Dermis blood vessel endothelial cell (primary cell): ENCODE measurements at places on chromosomes 3 and 15. TPM values are rescaled to one million over a fixed set of nuclear protein-coding genes. Genes with fewer than 3 reads are reported as not detected.

GRCh38 chr15:45113380-45113990 is 487 bp downstream of the DUOX2 start:
- DNase-seq, result no peak

- no peak for DNase-seq
These were observed 336.6 kb upstream of the SLCO3A1 start for GRCh38 chr15:91516866-91517265.

Gene ZNF80
- total RNA-seq, result not detected in 2 replicates

- peak; percentile 58 for DNase-seq
These were observed 31.9 kb upstream of the ZNF280D start for GRCh38 chr15:56765251-56765650.

GRCh38 chr3:189953551-189953950 is 167.1 kb downstream of the P3H2 start:
- DNase-seq, result no peak

GRCh38 chr3:52443791-52444687 is 864 bp downstream of the SEMA3G start:
- no peak for DNase-seq

- no peak for DNase-seq
These were observed 6.2 kb downstream of the SLC41A3 start for GRCh38 chr3:126077754-126078153.

DNA sequence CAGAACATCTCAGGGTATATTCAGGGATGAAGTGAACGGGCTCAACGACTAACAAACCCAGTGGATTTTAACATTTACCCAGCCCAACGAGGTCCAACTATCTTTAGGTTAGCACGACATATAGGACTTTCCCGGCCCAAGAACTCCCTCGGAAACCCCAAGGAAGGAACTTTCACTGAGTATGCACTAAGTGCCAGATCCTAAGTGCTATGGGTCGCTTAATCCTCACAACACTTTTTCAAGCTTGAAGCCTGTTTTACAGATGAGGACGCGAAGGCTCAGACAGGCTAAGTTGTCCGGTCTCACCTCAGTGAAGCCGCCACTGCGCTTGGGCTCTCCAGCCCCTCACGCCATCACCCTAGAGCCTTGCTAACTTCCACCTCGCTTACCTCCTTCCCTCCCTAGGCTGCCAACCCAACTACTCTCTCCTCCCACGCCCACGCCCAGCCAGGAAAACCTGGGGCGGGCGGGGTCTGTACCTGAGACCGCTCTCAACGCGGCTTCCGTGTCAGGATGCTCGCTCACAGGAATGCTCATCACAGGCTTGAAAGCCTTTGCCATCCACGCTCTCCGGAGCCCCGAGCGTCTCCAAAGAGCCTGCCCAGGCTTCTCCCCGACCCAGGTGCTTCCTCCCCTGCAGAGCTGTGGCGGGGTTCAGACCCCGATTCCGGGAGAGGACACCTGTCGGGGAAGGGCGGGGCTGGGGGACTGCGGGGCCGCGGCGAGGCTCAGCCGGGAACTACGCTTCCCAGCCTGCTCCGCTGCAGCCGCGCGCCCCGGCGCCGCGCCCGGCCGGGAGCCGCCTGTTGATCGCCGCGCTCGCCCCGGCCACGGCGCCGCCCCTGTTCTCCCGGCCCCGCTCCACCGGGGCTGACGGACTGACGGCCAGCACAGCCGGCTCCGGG is at the start of gene TMOD2:
Gene TMOD2, plus strand, starts transcription at position 806 of the 905 bp plus-strand sequence. CDS start 14,845 bp downstream, outside the sequence.
- DNase-seq, result peak; percentile 49

Gene SLC22A14
- 0.17 TPM in 1 of 2 replicates, not detected in the other for total RNA-seq

DNA sequence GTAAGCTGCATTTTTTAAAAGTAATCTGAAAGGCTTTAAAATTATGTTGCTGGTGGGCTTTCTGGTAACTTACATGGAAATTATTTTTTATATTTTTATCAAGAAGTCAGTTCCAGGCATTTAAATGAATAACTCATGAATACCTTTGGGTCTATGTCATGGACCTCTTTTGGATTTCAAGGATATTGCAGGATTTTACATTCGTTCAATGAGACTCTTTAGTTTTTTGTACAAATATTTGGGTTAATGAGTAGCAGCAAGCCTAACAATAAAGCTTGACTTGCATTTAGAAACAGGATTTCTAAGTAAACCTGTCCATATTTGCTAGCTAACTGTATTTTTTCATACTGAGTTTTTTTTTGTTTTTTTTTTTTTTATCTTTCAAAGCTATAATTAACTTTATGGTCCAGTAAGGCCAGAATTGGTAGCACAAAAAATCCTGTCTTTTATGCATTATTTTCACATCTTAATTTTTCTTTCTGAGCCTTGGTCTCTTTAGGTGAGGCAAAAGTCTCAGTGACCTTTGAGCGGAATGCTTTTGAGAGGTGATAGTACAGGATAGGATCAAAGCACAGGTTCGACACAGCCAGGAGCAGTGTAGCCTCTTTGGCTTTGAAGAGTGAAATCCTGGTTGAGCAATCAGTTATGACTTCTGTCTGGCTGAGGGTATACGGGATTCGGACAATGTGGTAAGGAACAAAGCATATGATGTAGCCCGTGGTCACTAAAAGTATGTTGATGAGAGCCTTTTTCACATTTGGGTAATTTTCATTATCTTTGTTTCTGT is 4.8 kb downstream of the GPR171 start:
- DNase-seq, result no peak

GRCh38 chr15:25989327-25989726 is 126.2 kb upstream of the ATP10A start:
- DNase-seq, result no peak

GRCh38 chr3:36401056-36401455 is 20.8 kb downstream of the STAC start:
- DNase-seq, result no peak

GRCh38 chr15:26156051-26156450 is 292.9 kb upstream of the ATP10A start:
- no peak for DNase-seq

GRCh38 chr3:154486949-154487348 is 57.0 kb upstream of the GPR149 start:
- DNase-seq, result no peak

DNA sequence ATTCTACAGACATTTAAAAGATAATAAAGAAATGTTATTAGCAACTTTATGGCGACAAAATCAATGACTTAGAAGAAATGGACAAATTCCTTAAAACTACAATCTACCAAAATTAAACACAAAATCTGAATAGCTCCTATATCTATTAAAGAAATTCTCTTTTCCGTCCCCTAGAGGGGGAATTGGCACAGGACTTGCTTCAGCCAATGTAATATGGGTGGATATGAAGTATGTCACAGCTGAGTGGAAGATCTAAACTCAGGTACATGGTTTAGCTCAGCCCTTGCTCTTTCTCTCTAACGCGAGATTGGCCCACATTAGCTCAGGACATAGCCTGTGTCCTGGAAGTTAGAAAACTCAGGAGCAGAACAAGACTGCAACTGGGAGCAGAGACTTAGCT is 79.3 kb downstream of the DNAH12 start:
- DNase-seq, result peak; percentile 16

- DNase-seq, result peak; percentile 33
These were observed 179.6 kb downstream of the NSMCE3 start for GRCh38 chr15:29089731-29090616.

DNA sequence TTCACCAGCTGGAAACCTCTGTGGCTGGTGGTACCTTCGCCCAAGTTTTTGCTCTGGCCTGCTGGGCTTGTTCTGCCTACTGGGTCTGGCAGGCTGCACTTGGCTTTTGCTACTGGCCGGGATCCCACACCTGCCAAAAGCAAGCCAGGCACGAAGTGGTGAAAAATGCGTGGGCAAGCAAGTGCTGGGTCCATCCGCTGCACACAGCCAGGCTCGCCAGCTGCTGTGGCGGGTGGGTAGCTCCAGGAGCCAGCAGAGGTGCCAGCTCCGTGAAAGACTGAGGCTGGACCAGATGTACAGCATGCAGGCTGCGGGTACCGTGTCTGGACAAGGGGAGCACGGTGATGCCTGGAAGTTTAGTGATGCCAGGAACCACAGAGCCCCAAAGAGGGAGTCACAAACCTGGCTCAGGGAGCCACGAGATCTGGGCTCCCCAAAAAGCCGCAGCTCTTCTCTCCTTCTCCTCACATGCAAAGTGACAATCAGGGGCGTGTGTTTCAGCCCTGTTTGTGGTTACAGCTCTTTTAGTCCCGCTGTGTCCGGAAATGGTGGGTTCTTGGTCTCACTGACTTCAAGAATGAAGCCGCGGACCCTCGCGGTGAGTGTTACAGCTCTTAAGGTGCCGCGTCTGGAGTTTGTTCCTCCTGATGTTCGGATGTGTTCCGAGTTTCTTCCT is 1455.6 kb upstream of the GBE1 start:
- no peak for DNase-seq
